K562 (cell line): ENCODE measurements at places on chromosomes 1 and 21. TPM values are rescaled to one million over a fixed set of nuclear protein-coding genes. Genes with fewer than 3 reads are reported as not detected.

- DNase-seq = no peak
- H3K27me3 ChIP-seq = no peaks in the 10 kb centered on the region
- H3K36me3 ChIP-seq = no peaks in the 10 kb centered on the region
- no peak overlapping the region for H3K4me3 ChIP-seq
Measured at GRCh38 chr1:234535763-234536515, 57.0 kb upstream of the TARBP1 start.

- H3K4me1 ChIP-seq = no peaks in the 10 kb centered on the region
- no peak overlapping the region for H3K4me3 ChIP-seq
- no peaks in the 10 kb centered on the region for H3K27me3 ChIP-seq
- DNase-seq = no peak
Measured at GRCh38 chr1:154129391-154129970, 25.4 kb downstream of the NUP210L start.

GRCh38 chr1:18013216-18013615, 94.4 kb upstream of the IGSF21 start:
- H3K4me3 ChIP-seq = no peak overlapping the region
- DNase-seq = no peak
- no peaks in the 10 kb centered on the region for H3K27me3 ChIP-seq
- no peaks in the 10 kb centered on the region for H3K4me1 ChIP-seq

DNA sequence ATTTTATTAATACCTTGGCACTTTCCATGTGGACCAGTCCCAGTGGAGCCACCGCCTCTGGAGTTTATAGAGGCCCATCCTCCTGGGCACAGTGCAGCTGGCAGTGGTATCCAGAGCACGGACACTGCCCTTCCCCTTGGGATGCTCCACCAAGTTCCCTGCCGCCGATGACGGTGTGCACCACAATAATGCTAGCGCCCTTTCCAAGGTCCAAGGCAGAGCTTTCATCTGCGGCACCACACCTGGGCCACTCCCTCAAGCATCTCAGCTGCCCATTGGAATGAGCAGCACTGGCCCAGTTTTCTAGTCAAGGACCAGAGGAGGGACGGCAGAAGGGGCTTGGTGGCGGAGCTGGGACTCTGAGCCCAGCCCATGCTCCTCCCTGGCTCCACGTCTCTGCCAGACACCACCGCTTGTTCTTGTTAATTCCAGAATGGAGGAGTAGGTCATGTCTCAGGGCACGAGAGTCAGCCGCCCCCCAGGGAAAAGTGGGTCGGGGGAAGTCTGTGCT, 24.5 kb downstream of the SIM2 start:
- H3K4me1 ChIP-seq = peaks cover 5% of the 10 kb centered on the region; the same call in 2 of the 3 replicates
- no peaks in the 10 kb centered on the region for H3K36me3 ChIP-seq
- H3K4me3 ChIP-seq = no peak overlapping the region
- H3K27me3 ChIP-seq = peaks cover 49% of the 10 kb centered on the region

DNA sequence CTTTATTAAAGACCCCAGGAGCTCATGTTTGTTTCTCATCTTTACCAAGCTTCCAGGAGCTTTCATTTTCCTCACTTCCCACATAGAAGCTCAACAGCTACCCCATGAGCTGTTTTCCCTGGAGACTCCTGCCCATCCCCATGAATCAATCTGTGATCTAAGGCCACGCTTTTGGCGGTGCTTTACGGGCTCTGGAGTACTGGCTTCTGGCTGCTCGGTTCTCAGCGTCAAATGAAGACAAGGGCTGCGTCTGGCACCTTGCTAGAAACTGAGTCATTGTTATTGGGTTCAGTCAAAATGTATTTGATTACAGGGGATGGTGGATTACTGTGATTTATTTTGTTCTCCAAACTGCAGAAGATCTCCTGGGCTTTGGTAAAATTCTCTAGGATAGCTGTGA, 39.9 kb downstream of the ACP6 start:
- H3K36me3 ChIP-seq = no peaks in the 10 kb centered on the region
- no peak overlapping the region for H3K4me3 ChIP-seq
- peaks cover 2% of the 10 kb centered on the region; the same call in 2 of the 3 replicates for H3K27me3 ChIP-seq
- DNase-seq = no peak
- H3K27ac ChIP-seq = no peak overlapping the region

DNA sequence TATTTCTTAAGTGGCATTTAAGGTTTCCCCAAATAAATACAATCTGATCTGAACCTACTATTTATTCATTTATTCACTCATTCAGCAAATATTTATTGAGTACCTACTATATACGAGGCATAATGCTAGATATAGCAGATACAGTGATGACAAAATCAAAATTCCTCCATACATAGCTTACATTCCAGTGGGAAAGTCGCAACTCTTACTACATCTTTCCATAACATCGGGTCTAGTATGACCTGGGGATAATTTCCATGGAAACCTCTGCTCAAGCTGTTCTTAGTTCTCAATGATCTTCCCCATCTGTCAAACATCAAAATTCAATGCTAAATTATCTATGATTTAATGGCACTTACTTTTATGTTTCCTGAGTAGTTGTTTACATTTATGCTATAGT, 70.8 kb upstream of the PRKACB start:
- H3K4me3 ChIP-seq = no peak overlapping the region
- H3K36me3 ChIP-seq = no peaks in the 10 kb centered on the region
- H3K27ac ChIP-seq = no peak overlapping the region
- DNase-seq = no peak
- H3K4me1 ChIP-seq = peaks cover 9% of the 10 kb centered on the region; the same call in 1 of the 2 replicates

DNA sequence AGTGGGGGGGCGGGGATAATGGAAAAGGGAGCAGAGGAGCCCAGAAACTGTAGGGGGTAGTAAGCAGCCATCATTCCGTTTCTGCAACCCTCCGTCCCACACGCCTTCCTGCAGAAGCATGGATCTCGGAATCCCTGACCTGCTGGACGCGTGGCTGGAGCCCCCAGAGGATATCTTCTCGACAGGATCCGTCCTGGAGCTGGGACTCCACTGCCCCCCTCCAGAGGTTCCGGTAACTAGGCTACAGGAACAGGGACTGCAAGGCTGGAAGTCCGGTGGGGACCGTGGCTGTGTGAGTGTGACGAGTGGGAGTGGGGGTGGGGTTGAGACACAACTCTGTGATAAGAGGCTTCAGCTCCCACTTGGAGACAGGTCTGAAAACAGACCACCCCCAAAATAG, 706 bp downstream of the CREB3L4 start:
- peak overlapping the region; percentile 51 for H3K4me3 ChIP-seq
- peak overlapping the region; percentile 82 for H3K27ac ChIP-seq

- H3K4me1 ChIP-seq = no peaks in the 10 kb centered on the region
- no peaks in the 10 kb centered on the region for H3K36me3 ChIP-seq
- no peaks in the 10 kb centered on the region; the same call in 2 of the 3 replicates for H3K27me3 ChIP-seq
- DNase-seq = no peak
- H3K27ac ChIP-seq = no peak overlapping the region
- H3K4me3 ChIP-seq = no peak overlapping the region
Measured at GRCh38 chr1:201245082-201245481, 38.2 kb upstream of the PKP1 start.

- no peaks in the 10 kb centered on the region for H3K36me3 ChIP-seq
- no peak overlapping the region for H3K4me3 ChIP-seq
- H3K4me1 ChIP-seq = peaks cover 17% of the 10 kb centered on the region
- DNase-seq = no peak
- no peak overlapping the region for H3K27ac ChIP-seq
Measured at GRCh38 chr1:46476673-46477072, 13.0 kb upstream of the DMBX1 start.

- H3K27ac ChIP-seq = no peak overlapping the region
- H3K27me3 ChIP-seq = no peaks in the 10 kb centered on the region
- no peak for DNase-seq
- H3K4me3 ChIP-seq = no peak overlapping the region
Measured at GRCh38 chr1:190747704-190748103, 270.0 kb upstream of the BRINP3 start.

- H3K4me1 ChIP-seq = peaks cover 72% of the 10 kb centered on the region
- H3K36me3 ChIP-seq = peaks cover 56% of the 10 kb centered on the region; the same call in 2 of the 3 replicates
- peak; percentile 39 for DNase-seq
- H3K27me3 ChIP-seq = no peaks in the 10 kb centered on the region
- H3K27ac ChIP-seq = peak overlapping the region; percentile 75; the same call in 2 of the 3 replicates
- peak overlapping the region; percentile 41 for H3K4me3 ChIP-seq
Measured at GRCh38 chr1:6209661-6210580, 4.0 kb downstream of the RNF207 start.

- H3K36me3 ChIP-seq = no peaks in the 10 kb centered on the region
- DNase-seq = no peak
- H3K27ac ChIP-seq = no peak overlapping the region
- H3K4me3 ChIP-seq = no peak overlapping the region
- H3K4me1 ChIP-seq = no peaks in the 10 kb centered on the region
- no peaks in the 10 kb centered on the region for H3K27me3 ChIP-seq
Measured at GRCh38 chr1:215421744-215422143, 145.4 kb upstream of the KCTD3 start.

- H3K27me3 ChIP-seq = no peaks in the 10 kb centered on the region
- H3K36me3 ChIP-seq = peaks cover 76% of the 10 kb centered on the region
- no peak overlapping the region for H3K27ac ChIP-seq
- H3K4me1 ChIP-seq = peaks cover 11% of the 10 kb centered on the region; the same call in 1 of the 2 replicates
- no peak overlapping the region for H3K4me3 ChIP-seq
Measured at GRCh38 chr21:46347791-46348381, 23.9 kb downstream of the PCNT start.

GRCh38 chr1:224641030-224641429, 24.9 kb downstream of the CNIH3 start:
- H3K4me1 ChIP-seq = no peaks in the 10 kb centered on the region
- DNase-seq = peak; percentile 34
- peaks cover 34% of the 10 kb centered on the region for H3K27me3 ChIP-seq
- H3K4me3 ChIP-seq = no peak overlapping the region

- no peak for DNase-seq
- H3K4me1 ChIP-seq = no peaks in the 10 kb centered on the region
- H3K27me3 ChIP-seq = no peaks in the 10 kb centered on the region
- H3K27ac ChIP-seq = no peak overlapping the region
- no peak overlapping the region for H3K4me3 ChIP-seq
Measured at GRCh38 chr1:117531222-117531621, 74.6 kb upstream of the TENT5C start.

DNA sequence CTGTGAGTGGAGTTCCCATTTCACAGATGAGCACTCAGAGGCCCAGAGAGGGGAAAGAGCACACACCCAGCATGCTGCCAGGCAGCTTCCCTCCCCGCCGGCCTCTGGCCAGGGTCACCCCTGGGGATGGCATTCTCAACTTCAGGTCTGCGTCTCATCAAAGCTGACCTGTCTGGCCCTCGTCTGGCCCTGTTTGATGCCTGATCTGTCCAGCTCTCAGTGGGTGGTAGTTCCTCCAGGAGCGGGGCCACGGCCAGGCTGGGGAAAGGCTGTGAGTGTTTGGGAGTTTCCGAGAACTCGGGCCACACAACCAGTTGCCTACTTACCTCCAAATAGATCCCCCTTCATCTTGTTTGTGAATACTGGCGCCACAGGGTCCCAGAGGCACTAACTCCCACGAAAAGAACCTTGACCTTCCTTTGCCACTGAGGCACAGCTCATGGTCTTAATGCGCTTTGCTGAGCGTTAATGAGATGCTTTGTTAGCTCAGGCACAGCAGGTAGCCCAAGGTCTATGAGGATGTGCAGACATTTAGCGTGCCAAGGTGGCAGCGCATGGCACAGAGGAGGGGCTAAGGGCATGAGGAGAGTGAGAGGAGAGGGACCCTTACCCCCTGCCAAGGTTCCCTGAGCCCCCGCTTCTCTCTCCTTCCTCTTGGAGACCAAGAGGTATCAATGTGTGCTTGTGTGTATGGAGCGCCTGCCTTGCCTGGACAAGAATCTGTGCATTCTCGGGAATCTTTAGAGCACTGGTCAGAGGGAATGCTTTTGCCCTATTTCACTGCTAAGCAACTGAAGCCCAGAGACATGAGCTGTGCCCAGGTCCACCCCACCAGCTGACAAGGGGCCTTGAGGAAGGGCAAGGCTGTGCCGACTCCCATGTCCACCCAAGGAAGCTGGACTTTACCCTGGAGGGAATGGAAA, 61.2 kb downstream of the DISP3 start:
- no peak overlapping the region for H3K27ac ChIP-seq
- H3K4me1 ChIP-seq = no peaks in the 10 kb centered on the region
- peaks cover 85% of the 10 kb centered on the region for H3K27me3 ChIP-seq
- DNase-seq = no peak

GRCh38 chr1:65894738-65895605, 102.3 kb downstream of the PDE4B start:
- H3K27ac ChIP-seq = no peak overlapping the region
- no peaks in the 10 kb centered on the region for H3K4me1 ChIP-seq
- no peaks in the 10 kb centered on the region for H3K27me3 ChIP-seq
- H3K36me3 ChIP-seq = no peaks in the 10 kb centered on the region

DNA sequence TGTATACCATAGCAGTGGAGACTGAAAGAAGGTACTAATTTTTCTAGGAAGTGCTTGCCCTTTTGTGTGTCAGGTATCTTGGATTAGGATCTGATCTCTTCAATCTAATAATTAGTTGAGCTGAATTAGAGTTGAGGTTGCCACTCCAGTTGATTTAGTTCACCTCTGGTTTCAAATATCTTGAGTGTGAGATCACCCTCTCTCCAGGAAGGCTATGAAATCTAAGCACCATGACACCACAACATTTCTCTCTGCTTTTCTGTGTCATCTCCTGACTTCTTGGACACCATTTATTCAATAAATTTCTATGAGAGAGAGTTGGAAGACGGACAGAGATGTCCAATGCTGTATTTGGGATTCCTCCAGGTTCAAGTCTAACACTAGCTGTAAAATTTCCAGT, 212.8 kb downstream of the DYRK1A start:
- no peak for DNase-seq
- H3K4me1 ChIP-seq = peaks cover 5% of the 10 kb centered on the region; the same call in 1 of the 3 replicates
- no peak overlapping the region for H3K4me3 ChIP-seq
- H3K36me3 ChIP-seq = no peaks in the 10 kb centered on the region

GRCh38 chr21:31930001-31930400, 57.2 kb downstream of the HUNK start:
- no peaks in the 10 kb centered on the region for H3K36me3 ChIP-seq
- DNase-seq = no peak
- no peak overlapping the region for H3K4me3 ChIP-seq
- H3K4me1 ChIP-seq = no peaks in the 10 kb centered on the region
- peaks cover 9% of the 10 kb centered on the region for H3K27me3 ChIP-seq
- H3K27ac ChIP-seq = no peak overlapping the region

DNA sequence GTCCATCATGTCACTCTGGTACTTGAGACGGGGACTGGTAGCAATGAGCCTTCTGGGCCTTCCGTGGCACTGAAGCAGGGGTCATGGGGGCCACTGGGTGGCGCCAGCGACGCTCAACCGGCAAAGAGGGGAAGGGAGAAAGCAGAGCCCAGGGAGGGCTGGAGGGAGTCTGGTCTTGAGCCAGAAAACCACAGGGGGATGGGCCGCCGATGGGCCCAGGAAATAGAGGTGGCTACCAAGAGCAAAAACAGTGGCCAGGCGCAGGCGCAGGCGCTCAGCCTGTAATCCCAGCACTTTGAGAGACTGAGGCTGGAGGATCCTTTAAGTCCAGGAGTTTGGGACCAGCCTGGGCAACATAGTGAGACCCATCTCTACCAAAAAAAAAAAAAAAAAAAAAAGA, 21.8 kb downstream of the EXOC8 start:
- H3K27ac ChIP-seq = no peak overlapping the region
- DNase-seq = peak; percentile 62
- no peak overlapping the region for H3K4me3 ChIP-seq
- no peaks in the 10 kb centered on the region for H3K36me3 ChIP-seq

The CR2 gene
- 0.36 and 0.37 TPM in 2 replicates for polyA plus RNA-seq

The CD1D gene
- polyA plus RNA-seq = 0.11 TPM in 1 of 2 replicates, not detected in the other

The CDC42 gene
- 192 and 212 TPM in 2 replicates for polyA plus RNA-seq

The ZMYND12 gene
- polyA plus RNA-seq = not detected in 2 replicates

The MRPL24 gene
- polyA plus RNA-seq = 115 and 141 TPM in 2 replicates

The EFNA3 gene
- 4.8 and 6.8 TPM in 2 replicates for polyA plus RNA-seq

The LCE1C gene
- polyA plus RNA-seq = not detected in 2 replicates

The LCE1E gene
- polyA plus RNA-seq = not detected in 2 replicates

The CATSPERE gene
- polyA plus RNA-seq = 0.16 TPM in 1 of 2 replicates, not detected in the other

The FCGR3A gene
- 0.04 and 0.13 TPM in 2 replicates for polyA plus RNA-seq
